Stimulated activated CD4-positive, alpha-beta T cell treated with anti-CD3 and anti-CD28 coated beads, TNF-alpha, amount 100 ng/mL, for 1 hour (primary cell): ENCODE measurements at places on chromosomes 7 and 10.

DNA sequence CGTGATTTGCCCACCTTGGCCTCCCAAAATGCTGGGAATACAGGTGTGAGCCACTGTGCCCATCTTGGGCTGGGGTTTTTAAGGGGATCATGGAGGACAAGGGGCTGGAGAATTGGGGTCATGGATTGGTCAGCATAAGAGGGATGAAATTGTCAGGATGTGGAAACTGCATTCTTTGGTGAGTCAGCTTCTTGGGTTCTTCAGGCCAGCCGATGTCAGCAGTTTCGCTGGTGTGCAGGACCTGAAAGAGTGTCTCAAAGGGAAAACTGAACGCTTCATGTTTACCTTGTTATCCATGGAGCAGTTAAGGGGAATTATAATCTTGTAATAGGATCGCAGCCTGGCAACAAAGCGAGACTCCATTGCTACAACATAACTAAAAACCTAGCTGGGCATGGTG is 13.0 kb downstream of the GALNT17 start:
- no peak for DNase-seq

- no peak for DNase-seq
These were observed 19.5 kb downstream of the DNAH11 start for GRCh38 chr7:21562385-21562784.

DNA sequence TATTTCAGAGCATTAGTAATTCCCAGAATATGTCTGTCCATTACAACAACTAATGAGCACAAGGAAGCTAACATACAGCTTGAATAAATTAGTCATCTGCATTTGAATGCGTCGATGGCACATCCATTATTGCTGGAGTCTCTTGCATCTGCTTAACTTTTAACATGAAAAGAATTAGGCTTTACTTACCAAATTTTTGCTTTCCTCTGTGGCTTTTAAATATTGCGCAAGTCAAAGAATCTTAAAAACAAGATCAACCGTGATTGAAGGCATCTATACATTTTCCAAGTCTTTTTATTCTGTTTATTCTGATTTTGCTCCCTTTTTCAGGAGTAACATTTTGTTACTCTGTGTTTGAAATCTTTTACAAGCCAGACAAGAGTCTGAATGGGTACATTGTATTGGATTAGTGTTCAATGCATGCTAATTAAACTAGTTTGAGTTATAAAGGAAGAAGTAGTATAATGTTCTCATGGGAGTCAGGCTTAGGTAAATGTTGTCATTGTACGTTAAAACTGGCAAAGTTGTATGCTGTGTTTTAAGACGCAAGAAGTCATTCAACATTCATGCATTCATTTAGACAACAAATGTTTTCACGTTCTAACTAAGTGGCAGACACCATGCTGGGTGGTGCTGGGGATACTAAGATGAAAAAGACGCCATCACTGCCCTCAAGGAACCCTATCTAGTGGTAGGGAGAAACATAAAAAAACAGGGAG is 4.0 kb upstream of the CACNB2 start:
- no peak for DNase-seq

- DNase-seq: no peak
These were observed 450.2 kb upstream of the GALNT17 start for GRCh38 chr7:70681469-70682350.

DNA sequence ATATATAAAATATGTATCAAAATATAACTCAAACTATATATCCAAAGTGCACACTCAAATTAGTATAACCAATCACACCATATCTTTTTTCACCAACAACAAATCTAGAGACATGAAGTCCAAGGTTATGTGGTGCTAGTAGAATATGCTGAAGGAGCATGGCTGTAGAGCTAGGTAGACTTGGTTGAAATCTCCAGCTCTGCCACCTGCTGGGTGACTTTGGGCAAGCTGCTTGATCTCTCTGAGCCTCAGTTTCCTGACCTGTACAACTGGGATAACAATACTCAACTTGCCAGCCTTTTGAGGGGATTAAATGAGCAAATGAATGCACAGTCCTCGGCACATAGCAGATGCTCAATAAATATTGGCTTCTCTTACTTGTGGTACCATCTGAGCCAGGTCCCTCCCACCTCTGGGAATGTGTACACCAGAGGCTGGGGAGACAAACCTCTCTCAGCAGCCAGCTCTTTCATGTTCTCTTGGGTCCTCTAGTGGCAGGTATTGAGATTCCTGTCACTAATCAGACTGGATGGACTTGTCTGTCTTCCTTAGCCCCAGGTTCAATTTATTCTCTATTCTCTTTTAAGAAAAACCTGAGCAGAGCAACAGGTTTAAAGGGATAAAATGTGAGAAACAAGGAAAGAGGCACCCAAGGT is 94.3 kb upstream of the PDE1C start:
- DNase-seq: no peak

DNA sequence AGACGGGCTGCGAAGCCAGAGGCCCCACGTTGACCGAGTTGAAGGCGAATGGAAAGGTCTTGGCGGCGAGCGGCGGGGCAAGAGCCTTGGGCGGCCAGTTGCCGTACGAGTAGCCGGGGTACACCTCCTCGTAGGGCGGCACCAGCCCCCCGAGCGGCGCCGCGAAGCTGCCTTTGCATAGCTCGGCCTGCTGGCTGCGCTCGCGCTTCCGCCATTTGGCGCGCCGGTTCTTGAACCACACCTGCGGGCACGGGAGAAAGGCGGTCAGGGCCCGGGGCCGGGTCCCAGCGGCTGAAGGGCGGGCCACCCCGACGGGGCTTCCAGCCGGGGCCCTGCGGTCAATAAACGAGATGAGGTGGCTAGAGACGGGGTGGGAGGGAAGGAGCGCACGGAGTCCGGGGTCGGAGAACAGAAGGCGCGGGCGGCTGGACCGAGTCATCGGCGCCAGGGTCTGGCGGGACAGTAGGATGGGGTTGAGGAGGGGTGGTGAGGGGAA is 4.8 kb downstream of the ELOVL3 start:
- DNase-seq: no peak

GRCh38 chr7:71308096-71308495 is 176.2 kb downstream of the GALNT17 start:
- no peak for DNase-seq

DNA sequence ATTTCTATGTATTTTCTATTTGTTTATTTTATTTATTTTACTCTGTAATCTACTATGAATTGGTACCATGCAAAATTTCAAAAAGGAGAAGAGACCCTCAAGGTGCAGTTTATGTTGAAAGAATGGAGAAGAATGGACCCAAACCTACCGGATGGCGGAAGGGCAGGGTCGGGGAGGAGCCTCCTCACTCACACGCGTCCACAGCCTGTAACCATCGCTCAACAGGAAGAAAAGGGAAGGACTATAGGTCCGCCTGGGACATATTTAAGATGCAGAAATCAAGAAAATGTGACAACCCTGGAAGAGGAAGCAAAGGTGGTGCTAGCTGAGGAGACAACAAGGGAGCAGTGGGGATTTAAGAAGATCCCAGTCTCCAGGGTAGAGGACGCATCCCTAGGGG is 158.4 kb downstream of the COBL start:
- DNase-seq: no peak

- DNase-seq: no peak
These were observed 67.2 kb upstream of the ZPBP start for GRCh38 chr7:50160206-50160605.

- DNase-seq: no peak
These were observed 78.4 kb downstream of the CYP26A1 start for GRCh38 chr10:93152136-93152535.

GRCh38 chr7:105413887-105414437 is 25.2 kb upstream of the SRPK2 start:
- DNase-seq: no peak

DNA sequence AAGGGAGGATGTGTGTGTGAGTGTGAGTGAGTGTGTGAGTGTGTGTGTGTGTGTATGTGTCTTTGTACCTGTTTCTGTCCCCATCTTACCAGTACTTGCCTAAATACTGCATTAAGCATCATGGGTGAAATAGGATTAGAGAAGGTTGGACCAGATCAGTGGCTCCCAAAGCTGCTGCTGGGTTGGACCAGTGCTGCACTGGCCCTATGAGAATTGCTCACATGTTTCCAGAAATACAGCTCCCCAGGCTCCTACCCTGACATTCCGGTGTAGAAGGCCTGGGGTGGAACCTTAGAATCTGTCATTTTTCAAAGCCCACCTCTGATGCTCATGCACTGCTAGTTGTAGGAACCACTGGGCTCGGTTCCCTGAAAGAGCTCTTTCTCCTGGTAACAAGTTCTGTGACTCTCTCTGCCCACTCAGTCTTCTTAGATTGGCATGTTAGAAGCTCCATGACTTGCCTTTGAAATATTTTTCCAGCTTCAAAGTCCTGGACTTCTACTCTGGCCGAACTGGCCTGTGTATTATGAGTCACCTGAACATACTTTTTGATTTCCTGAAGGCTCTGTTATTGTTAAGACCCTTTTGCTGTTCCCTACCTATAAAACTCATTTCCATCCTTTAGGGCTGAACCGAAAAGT is 224.7 kb downstream of the CUX1 start:
- DNase-seq: no peak

- no peak for DNase-seq
These were observed 33.8 kb downstream of the MKI67 start for GRCh38 chr10:128092454-128092853.

GRCh38 chr7:116573541-116573940 is 48.7 kb downstream of the CAV1 start:
- DNase-seq: no peak

DNA sequence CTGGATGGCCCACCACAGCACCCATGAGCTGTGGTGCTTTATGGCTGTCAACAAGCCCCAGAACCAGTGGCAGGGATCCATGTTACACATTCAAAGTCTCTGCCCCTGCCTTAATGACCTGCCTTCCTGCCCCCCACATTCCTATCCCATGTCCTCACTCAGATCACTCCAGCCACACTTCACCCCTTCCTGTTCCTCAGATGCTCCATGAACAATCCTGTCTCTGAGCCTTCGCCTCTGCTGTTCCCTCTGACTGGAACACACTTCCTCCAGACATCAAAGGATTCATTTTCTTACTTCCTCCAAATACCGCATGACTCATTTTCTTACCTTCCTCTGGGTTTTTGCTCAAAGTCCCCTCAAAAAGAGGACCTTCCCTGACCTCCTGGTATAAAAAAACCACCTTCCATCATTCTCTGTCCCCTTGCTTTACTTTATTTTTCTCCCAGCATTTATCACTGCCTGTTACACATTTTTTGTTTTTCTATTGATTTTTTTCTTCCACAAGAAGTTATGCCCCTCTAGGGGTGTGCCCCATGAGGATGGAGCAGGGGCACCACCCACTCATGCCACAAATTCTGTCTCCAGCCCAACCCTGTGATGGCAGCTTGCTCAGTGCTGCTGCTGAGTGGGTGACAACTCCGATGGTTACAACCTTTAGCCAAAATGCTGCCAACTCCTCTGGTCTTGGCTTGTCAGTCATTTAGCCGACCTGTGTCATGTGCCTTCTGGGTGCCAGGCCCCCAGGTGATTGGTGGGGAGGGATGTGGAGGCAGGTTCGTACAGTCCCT is 18.2 kb downstream of the COL13A1 start:
- DNase-seq: no peak

DNA sequence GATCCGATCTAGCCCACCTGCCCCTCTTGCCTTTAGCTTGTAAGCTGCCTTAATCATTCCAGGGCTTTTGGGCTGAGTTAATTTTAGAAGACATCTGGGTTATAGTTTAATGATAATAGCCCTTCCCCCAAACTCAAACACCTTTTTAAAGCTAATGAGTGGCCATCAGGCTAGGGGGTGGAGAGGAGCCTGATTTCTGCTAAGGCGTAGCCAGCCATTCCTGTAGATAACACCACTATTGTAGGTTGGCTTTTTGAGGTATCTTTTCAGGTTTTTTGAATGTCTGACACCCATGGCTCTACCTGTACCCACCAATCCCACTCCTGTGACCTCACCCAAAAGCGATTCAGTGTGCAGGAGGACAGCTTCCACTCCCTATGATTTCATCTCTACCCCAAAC is 7.6 kb upstream of the SYPL1 start:
- no peak for DNase-seq

- DNase-seq: no peak
These were observed 14.6 kb downstream of the DPYSL4 start for GRCh38 chr10:132201111-132201969.

- DNase-seq: no peak
These were observed 81.5 kb upstream of the GNAI1 start for GRCh38 chr7:80053124-80053523.

DNA sequence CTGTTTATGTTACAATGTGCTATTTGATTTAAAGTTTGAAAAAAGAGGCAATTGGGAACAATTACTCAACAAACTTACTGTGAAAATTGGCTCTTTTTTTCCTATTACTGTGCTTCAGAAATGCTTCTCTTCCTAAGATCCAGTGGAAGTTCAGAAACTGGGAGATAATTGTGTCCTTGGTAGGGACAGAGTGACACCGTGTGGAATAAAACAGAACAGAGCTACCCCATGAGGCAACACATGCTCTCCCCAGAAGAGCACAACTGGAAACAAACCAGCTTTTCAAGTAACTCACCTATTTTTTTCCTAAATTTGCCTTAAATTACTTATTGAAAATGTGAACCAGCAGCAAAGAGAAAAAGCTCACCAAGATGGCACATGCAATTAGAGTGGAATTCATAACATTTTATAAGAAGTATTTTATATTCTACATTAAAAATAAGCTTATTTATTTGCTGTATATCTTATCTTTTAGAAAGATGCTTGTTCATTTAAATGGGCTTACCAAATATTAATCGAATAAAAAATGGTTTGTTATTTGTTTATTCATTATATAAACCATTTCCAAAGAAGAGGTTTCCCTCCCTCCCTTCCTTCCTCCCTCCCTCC is 346.1 kb upstream of the ANKRD30A start:
- DNase-seq: no peak

DNA sequence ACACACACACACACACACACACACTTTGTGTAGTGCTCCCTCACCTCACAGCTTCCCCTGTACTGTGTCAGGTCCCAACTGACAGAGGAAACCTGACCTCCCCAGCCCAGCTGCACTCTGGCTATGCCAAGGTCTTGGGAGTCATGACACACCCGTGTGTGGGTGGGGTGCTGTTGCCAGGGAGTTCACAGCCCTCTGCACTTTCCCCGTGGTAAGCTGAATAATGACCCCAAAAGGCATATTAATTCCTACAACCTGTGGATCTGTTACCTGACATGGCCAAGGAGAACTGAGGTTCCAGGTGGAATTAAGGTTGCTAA is 8.9 kb upstream of the NANOS1 start:
- no peak for DNase-seq
